Neural progenitor cell (in vitro differentiated cells): ENCODE measurements at places on chromosomes 4 and X. TPM values are rescaled to one million over a fixed set of nuclear protein-coding genes. Genes with fewer than 3 reads are reported as not detected.

PHF8 gene
- 22.3 and 25.0 TPM in 2 replicates for total RNA-seq

RAB33A gene
- 4.4 and 5.1 TPM in 2 replicates for total RNA-seq

DNA sequence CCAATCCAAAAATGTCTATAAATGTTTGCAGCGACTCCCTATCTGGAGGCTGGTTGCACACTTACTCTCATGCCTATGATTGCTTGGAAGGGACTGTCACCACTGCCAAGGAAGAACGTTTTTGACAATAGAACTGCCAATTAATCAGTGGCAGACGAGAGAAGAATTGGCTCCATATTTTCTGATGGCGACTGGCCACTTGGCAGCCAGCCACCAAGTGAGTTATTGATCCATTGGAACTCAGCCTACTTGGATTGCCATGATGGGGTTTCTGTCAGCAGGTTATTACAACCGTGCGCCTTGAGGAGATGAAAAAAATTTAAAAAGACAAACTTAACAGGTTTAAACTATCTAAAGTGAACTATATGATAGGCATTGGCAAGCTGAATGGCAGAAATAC, 47.4 kb downstream of the LINC00632 start:
- no peak for DNase-seq

GRCh38 chr4:136893573-136893972, 638.7 kb downstream of the PCDH18 start:
- no peak for DNase-seq

- peak; percentile 69 for DNase-seq
Measured at GRCh38 chr4:63169836-63170235, 1239.4 kb downstream of the TECRL start.

GRCh38 chr4:3655485-3655884, 110.7 kb upstream of the ADRA2C start:
- no peak for DNase-seq

DNA sequence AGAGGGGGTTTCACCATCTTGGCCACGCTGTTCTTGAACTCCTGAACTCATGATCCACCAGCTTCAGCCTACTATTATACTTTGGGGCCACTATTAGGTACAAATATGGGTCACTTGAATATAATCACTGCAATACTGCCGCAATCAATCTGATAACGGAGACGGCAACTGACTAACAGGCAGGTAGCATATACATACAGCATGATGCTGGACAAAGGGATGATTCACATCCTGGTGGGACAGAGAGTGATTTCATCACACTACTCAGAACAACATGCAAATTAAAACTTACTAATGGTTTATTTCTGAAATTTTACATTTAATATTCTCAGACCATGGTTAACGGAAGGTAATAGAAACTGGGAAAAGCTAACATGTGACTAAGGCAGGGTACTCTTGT, 10.9 kb downstream of the LRBA start:
- no peak for DNase-seq

DNA sequence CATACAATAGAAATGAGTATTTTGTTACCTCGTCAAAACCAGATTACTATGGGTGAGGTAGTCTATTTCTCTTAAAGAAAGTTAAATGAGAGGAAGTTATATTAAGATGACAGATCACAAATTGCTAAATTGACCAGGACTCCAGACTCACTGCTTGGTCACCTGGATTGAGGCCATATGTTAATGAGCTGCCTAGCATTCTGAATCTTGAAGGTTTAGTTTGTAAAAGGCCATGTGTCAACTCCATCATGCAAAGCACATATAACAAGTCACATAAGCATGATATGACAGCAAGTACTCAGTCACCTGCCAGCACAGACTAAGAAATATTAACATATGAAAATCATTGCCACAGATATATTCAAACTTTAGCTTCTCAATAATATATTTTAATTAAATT, 72.6 kb downstream of the EPHA5 start:
- no peak for DNase-seq

FHL1 gene
- 62.1 and 67.6 TPM in 2 replicates for total RNA-seq

- no peak for DNase-seq
Measured at GRCh38 chrX:129678614-129679195, 23.9 kb upstream of the APLN start.

GRCh38 chrX:334331-334891, 15.8 kb upstream of the GTPBP6 start:
- DNase-seq = no peak

ADH7 gene
- not detected in 2 replicates for total RNA-seq

VCX gene
- total RNA-seq = not detected in 2 replicates

DNA sequence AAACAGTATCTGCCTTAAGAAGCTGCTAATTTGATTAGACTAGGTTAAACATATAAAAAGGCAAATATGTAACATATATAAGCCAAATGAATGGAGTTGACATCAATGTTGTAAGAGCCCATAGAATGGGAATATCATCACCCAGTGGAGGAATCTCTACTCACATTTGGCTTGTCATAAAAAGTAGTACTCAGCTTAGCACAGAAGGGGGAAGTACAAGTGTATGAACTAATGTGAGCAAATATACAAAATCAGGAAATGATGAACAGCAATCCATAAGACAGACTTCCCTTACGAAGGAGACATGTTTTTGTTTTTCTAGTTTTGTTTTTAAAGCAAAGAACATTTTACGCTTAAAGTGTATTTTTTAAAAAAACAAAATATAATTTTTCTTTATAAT, 74.9 kb downstream of the MAB21L2 start:
- no peak for DNase-seq

GRCh38 chr4:110781944-110782343, 159.1 kb upstream of the PITX2 start:
- DNase-seq = no peak

GRCh38 chr4:47669946-47670345, 167.9 kb downstream of the CORIN start:
- DNase-seq = no peak

ZNF185 gene
- total RNA-seq = 14.0 and 14.8 TPM in 2 replicates

ITM2A gene
- 1.8 and 2.2 TPM in 2 replicates for total RNA-seq

HS6ST2 gene
- total RNA-seq = 36.8 and 43.2 TPM in 2 replicates

GRCh38 chr4:26023203-26023972, 109.4 kb downstream of the SMIM20 start:
- no peak for DNase-seq

SUV39H1 gene
- 9.4 and 13.9 TPM in 2 replicates for total RNA-seq

TGIF2LX gene
- total RNA-seq = not detected in 2 replicates

DNA sequence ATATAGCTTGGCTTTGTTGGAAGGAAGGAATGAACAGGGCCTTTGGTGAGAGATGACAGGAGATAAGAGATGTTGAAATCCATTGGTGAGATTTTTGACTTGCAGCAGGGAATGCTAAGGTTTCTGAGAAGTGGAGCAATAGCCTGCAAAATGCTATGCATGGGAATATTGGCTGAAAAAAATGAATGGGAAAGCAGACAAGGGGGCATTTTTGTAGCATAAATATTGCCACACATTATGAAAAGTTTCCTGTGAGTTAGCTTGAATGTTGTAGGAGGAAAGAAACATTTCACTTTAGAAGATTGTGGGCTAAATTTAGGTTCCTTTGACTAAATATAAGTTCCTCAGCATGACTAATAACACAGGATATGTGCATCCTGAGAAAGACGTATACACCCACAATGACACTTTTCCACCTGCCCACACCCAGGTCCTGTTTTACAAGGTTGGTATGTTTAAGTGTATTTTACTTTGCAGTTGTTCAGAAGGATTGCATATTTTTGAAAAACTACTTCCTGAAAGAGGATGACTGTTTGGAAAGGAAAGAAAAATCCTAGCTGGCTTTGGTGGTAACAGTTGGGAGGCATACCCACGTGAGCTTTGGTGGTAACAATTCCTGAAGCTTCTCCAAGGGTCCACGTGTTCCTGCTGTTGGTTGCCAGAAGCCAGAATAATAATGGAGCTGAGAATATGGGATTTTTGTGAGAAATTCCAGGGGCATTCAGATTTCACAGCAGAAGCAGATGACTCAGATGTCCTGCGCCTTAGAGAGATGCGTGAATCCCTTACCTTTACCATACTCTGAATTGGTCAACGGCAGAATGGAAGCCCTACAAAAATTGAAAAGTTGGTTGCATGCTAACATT, 28.5 kb downstream of the PHEX start:
- DNase-seq = no peak

GRCh38 chr4:150145090-150145945, 67.1 kb downstream of the DCLK2 start:
- DNase-seq = no peak

MAGEB6B gene
- not detected in 2 replicates for total RNA-seq

KIF4A gene
- total RNA-seq = 63.6 and 77.6 TPM in 2 replicates

- DNase-seq = no peak
Measured at GRCh38 chr4:110467400-110467799, 8.6 kb upstream of the ENPEP start.

PCDH19 gene
- total RNA-seq = 3.4 TPM in 2 replicates

DNA sequence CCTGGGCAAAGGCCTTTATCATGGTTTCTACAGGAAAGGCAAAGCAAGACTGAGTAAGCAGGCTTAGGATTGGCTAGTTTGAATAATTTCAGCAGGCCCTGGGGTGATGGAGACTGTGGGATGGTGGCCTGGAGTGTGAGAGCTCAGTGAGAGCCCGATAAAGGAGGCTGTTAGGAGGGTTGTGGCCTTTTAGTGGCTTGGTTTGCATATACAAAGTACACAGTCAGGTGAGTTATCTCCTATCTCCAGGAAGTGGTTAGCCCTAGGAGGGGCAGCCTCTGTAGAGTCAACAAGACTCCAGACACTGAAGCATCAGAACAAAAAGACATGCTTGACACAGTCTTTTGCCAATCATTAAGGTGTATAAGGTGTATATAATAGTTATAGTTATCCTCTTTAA, 157.2 kb downstream of the CFAP299 start:
- DNase-seq = no peak

DNA sequence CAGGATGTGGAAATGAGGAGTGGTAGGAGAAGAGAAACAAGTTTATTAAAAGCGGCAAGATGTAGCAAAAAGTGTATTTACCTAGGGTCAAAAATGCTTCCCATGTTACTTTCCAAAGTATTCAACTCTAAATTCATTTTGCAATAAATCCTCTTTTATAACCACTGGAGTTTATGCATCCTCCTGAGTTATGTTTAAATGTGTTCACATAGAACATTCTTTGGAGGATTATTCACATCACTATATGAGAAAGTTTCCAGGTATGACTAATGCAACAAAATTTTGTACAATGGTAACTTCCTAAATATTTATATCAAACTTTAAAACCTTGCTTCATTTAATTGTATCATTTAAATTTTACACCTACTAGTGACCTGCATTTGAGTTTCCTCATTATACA, 870.6 kb upstream of the SLIT2 start:
- DNase-seq = no peak

DNA sequence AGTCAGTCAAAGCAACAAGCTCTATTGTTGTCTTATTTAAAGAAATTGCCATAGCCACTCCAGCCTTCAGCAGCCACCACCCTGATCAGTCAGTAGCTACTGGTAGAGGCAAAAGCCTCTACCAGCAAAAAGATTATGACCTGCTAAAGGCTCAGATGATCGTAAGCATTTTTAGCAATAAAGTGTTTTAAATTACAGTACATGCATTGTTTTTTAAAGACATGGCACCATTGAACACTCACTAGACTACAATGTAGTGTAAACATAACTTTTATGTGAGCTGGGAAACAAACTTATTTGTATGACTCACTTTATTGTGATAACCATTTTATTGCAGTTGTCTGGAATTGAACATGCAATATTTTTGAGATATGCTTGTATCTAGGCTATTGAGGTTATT, 32.3 kb upstream of the DYNLT3 start:
- DNase-seq = no peak

- DNase-seq = no peak
Measured at GRCh38 chr4:113633467-113633866, 128.1 kb downstream of the CAMK2D start.

ARMCX4 gene
- 8.8 and 14.1 TPM in 2 replicates for total RNA-seq

GRCh38 chr4:15148199-15148598, 145.9 kb downstream of the CPEB2 start:
- no peak for DNase-seq

- DNase-seq = no peak
Measured at GRCh38 chr4:80007745-80008149, 65.3 kb downstream of the ANTXR2 start.

- no peak for DNase-seq
Measured at GRCh38 chr4:100469555-100469954, 48.3 kb downstream of the EMCN start.
